ENCODE measurements at places on chromosomes 13 and 19.
A peak's percentile ranks its signal among the peaks of the same experiment; 100 is the strongest.

DNA sequence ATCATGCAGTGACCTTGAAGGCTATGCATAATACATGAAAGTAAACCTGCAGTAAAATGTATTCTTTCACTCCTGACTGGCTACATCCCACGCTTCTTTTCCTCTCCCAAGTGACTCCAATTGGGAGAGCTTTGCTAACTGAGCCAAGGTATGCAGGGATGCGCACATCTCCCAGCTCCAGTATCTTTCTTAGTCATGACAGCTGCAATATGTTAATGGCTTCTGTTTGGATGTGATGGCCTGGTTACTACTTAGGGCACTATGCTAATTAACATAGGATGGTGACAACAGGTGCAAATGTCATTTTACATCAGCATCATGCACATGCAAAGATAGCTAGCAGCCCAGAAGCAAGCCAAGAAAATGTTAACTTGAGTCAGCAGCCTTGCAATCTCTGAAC, 134.7 kb downstream of the POU4F1 start:
- DNase-seq, result no peak

- peak; percentile 92 for DNase-seq
Measured at GRCh38 chr19:51572908-51573307, 1.8 kb downstream of the ZNF175 start.

GRCh38 chr13:43543331-43543730, 243.4 kb downstream of the ENOX1 start:
- no peak for DNase-seq

DNA sequence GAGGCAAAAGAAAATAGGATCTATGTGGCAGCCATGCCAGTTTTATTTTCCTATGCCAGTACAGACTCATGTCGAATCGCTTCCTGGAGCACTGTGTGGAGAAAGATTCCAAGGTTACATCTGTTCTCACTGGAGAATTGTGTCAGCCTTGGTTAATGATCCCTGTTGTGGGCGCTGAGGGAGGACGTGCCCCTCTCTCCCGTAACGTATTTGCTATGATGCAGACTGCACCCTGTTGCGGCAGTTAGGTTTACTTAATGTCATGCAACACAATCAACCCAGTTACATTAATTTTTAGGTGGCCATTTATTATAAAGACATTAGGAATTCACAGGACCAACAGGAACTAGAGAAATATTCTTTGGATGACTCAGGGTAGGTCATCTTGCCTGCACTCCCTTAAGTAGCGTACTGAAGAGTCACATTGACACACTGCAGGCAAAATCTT, 892.9 kb downstream of the EFNB2 start:
- DNase-seq, result peak; percentile 77

DNA sequence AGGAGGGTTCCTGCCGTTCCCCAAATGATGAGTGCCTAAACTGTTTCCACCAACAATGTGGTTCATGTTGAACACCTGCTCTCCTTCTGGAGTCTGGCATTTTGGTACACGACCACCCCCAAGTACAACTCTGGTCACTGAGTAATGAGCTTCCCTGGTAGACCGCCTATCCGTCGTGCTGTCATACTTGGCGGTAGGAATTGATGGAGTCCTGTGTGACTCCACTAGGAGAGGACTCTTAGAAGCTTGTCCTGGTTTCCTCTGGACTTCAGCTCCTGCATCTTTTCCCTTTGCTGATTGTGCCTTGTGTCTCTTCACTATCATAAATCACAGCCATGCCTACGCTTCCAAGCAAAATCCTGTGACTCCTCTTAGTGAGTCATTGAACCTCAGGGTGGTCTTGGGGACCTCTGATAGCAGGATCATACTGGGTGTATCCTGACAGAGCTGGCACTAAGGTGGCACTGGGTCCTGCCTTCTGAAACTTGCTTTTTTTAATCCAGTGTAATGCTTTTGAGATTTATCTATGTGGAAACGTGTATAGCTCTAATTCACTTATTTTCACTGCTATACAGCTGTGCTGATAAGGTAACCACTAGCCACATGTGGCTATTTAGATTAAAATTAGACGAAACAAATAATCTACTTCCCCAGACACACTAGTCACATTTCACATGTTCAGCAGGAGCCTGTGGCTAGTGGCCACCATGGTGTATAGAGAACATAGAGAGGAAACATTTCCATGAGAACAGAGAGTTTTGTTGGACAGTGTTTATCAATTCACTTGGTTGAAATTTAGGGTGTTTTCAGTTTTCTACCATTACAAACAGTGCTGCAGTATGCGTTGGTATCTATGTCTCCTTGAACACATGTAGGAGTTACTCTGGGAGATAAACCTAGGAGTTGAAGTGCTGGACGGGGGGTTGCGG, 6.1 kb upstream of the ASF1B start:
- DNase-seq, result no peak

- no peak for DNase-seq
Measured at GRCh38 chr19:4650159-4650558, 10.8 kb downstream of the TNFAIP8L1 start.

DNA sequence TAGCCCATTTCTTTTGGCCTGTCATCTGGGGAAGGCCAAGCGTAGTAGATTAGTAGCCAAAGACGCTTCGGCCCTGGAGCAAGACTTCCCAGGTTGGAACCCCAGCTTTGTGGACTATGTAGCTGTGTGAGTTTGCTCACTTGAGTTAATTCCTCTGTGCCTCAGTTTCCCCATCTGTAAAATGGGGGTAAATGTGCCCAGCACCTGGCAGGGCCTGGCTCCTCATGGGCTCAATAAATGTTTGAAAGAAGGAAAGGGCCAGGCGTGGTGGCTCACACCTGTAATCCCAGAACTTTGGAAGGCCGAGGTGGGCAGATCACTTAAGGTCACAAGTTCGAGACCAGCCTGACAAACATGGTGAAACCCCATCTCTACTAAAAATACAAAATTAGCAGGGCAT, 14.9 kb upstream of the HNRNPM start:
- DNase-seq, result no peak

GRCh38 chr19:6694147-6694815, 24.3 kb upstream of the TNFSF14 start:
- DNase-seq, result no peak

Measured in RPMI7951 (cell line).